ENCODE measurements at places on chromosomes 7 and 10.

GRCh38 chr7:142822714-142823113 lies 32.2 kb upstream of the EPHB6 start:
- no peak for DNase-seq

GRCh38 chr10:81576336-81576735 lies 298.7 kb upstream of the NRG3 start:
- DNase-seq: no peak

DNA sequence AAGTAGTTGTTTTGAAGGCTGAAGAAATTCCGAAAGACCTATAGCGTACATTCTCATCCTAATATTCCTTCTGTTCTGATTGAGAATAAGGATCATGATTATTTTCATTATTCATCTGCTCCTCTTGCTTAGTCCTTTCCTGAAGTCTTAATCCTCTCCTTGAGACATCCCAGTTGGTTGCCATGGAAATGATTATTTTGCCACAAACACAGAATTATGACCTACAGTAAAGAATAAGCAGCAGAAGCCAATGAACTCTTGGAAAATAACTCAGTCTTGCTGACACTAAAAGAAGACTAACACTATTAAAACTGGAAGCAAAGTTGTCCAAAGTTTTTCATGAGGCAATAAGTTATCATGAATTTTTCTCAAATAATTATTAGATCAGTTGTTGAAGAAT lies 47.8 kb upstream of the JAZF1 start:
- DNase-seq: no peak

DNA sequence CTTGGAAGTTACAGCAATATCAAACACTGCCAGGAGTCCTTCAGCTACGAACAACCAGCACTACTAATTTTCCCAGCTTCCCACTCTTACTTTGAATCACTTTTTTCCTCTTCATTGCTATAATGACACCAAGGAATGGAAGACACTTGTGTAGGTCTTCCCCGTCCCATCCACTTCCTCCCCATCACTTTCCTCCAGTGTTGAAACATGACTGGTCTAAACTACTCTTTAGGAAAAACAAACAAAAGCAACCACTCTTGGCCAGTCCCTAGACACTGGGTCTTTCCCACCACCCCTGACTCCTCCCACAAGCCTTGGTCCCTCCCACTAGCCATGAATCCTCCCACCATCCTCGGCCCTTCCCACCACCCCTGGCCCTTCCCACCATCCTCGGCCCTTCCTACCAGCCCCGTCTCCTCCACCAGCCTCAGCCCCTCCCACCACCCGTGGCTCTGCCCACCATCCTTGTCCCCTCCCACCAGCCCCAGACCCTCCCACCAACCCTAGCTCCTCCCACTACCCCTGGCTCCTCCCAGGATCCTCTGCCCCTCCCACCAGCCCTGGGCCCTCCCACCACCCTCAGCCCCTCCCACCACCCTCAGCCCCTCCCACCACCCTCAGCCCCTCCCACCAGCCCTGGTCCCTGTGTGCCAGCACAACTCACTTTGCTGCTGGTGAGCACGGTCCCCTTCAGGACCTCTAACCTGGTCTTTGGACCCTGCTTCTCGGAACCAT lies 68.5 kb downstream of the CXCL12 start:
- no peak for DNase-seq

DNA sequence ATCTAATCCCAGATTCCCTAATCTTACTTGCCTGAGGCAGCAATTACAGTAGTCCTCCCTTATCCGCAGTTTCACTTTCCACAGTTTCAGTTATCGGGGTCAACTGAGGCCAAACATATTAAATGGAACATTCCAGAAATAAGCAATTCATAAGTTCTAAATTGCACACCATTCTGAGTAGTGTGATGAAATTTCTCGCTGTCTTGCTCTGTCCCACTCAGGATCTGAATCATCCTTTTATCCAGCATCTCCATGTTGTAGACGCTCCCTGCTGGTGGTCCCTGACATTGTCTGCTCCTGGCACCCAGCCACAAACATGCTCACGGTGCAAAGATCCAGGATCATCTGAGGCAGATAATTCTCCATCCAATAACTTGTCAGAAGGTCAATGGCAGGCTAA lies 128.7 kb upstream of the CXCL12 start:
- no peak for DNase-seq

All from activated T-helper 1 cell treated with anti-CD3 and anti-CD28 coated beads, Interleukin-2, amount 50 U/mL, for 16 hours (primary cell).